HFFc6 (cell line): ENCODE measurements at places on chromosomes 6 and 20.

GRCh38 chr6:96811670-96812069 is 25.6 kb downstream of the GPR63 start:
- DNase-seq, result no peak

- no peak for DNase-seq
Measured at GRCh38 chr6:132933090-132933489, 118.7 kb downstream of the RPS12 start.

DNA sequence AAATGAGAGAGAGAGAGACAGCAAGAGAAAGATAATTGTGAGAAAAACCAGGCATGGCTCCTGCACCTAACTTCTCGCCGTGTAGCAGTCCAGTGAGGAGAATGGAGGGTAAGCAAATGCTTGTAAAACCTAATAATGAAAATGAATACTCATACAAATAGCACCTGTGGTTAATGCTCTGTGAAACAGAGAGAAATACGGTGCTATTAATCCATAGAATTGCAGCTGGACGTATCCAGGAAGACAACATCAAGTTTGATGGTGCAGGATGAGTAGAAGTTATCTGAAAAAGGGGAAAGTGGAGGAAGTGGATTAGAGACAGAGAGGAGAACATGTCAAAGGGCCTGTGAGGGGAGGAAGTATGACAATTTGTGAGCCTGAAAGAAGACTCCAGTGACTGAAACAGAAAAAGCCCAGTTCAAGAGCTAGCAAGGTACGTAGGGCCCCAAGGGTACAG is 89.4 kb upstream of the PAK5 start:
- no peak for DNase-seq

GRCh38 chr6:22613695-22614094 is 44.3 kb downstream of the HDGFL1 start:
- no peak for DNase-seq

GRCh38 chr20:62224113-62224855 is 4.2 kb upstream of the HRH3 start:
- no peak for DNase-seq

GRCh38 chr6:161444464-161444863 is 170.6 kb upstream of the AGPAT4 start:
- no peak for DNase-seq

- peak; percentile 35 for DNase-seq
Measured at GRCh38 chr6:84967389-84967788, 203.0 kb upstream of the TBX18 start.

GRCh38 chr6:135488023-135488422 is 9.5 kb downstream of the AHI1 start:
- peak; percentile 72 for DNase-seq
